Pulmonary artery endothelial cell (primary cell): ENCODE measurements at places on chromosomes 4 and X. TPM values are rescaled to one million over a fixed set of nuclear protein-coding genes. Genes with fewer than 3 reads are reported as not detected.

Gene PDK3
- 7.2 and 11.0 TPM in 2 replicates for total RNA-seq

Gene SHISA3
- total RNA-seq, result 17.2 and 166 TPM in 2 replicates

- no peak for DNase-seq
Measured at GRCh38 chr4:181004056-181004455, 1239.1 kb upstream of the TENM3 start.

- DNase-seq, result peak; percentile 35
Measured at GRCh38 chrX:46408553-46409407, 136.4 kb downstream of the ZNF674 start.

- DNase-seq, result no peak
Measured at GRCh38 chr4:82692101-82692780, 106.4 kb downstream of the SCD5 start.

- peak; percentile 85 for DNase-seq
Measured at GRCh38 chr4:159227984-159228383, 125.1 kb downstream of the RAPGEF2 start.

Gene HSFX4
- total RNA-seq, result not detected in 2 replicates

Gene ADH7
- not detected in 2 replicates for total RNA-seq

Gene CCKAR
- total RNA-seq, result not detected in 2 replicates

- DNase-seq, result no peak
Measured at GRCh38 chr4:86652332-86652932, 58.3 kb downstream of the PTPN13 start.

GRCh38 chr4:129583868-129584267, 487.9 kb downstream of the C4orf33 start:
- DNase-seq, result no peak

Gene TMLHE
- total RNA-seq, result 11.6 and 14.1 TPM in 2 replicates

GRCh38 chr4:24583451-24584210, 723 bp downstream of the DHX15 start:
- no peak for DNase-seq

DNA sequence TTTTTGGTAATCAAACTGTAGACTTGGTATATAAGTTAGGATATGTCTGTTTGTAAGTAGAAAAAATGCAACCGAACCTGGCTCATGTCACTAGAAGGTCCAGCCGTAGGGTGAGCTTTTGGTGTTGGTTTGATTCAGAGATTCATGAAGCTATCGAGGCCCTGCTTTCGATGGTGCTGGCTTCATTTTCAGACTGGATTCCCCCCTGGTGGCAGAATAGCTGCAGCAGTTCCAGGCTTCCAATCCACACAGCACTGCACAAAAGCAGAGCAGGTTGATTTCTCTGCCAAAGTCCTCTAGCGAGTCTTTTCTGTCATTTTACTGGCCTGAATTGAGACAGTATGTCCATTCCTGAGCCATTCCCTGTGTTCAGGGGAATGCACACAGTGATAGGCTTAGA, 33.1 kb downstream of the PDK3 start:
- DNase-seq, result no peak

Gene SH3D19
- total RNA-seq, result 43.0 and 54.5 TPM in 2 replicates

DNA sequence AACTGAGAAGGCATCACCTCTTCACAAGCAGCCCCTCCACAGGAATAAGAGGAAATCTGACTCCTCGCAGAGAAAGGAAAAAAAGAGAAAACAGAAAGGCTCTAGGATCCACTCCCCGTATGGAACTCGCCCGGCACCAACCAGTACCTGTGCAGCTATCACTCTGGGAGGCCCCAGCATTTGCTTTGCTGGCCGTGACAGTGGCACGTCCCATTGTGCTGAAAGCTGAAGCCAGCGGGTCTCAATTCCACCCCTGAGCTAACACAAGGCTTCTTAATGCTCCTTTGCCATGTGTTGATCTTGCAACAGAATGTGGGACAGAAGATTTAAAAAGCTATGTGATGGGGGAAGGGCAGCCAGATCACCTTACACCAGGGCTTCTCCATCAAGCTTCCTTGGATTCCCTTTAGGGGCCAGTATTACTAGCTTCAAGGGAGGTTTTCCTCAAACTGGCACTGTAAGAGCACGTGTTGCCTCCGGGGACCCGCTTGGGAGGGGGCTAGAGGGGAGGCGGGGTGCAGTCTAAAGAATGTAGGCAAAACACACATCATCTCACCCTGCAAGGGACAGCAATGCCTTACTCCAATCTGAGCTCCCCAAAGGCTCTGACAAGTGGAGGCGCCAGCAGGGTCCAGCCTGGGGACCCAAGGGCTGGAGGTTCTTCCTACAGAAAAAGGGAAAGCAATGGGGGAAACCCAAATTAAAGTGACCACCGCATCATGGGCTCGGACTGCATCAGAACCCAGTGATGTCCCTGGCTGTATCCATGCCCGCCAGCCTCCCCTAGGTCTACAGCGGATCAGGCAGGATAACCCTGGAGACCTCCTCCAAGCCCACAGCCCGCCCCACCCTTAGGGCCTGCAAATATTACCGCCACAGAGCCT, 1.2 kb downstream of the USP46 start:
- no peak for DNase-seq

DNA sequence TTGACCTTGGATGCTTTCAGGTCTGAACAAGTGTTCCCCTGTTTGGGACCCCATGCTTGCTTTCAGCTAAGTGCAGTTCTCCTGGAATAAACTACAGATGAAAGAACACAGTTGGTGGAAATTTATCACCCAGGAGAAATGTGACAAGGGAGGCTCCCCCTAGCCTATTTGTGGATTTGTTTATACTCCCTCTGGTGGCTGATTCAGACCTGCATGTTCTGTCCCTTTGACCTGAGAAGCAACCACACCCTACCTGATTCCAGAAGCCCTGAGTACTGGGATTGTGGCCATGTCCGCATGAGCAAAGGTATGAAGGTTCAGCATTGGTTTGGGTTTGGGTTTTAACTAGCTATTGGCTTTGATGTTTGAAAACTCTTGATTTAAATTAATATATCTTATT, 440.9 kb downstream of the MID1IP1 start:
- no peak for DNase-seq

Gene GAGE12J
- not detected in 2 replicates for total RNA-seq

DNA sequence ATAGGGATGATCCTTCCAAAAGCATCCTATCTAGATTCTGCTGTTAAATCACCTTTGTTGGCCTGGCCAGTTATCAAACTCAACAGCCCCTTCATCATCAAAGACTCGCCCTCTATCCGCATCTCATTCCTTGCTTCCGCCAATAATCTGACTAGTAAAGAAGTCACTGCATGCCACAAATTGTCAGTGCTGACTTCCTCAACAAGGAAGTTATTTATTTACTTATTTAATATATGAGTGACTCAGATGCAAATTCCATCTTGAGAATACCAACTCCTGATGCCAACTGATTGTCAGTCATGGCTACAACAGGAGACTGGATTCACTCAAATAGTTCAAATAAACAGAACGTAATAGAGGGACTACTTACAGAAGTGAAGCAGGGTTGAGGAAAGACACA, 283.8 kb downstream of the TRIML1 start:
- no peak for DNase-seq

Gene SCML1
- 7.8 and 8.5 TPM in 2 replicates for total RNA-seq

- DNase-seq, result peak; percentile 29
Measured at GRCh38 chr4:125517831-125518230, 203.1 kb downstream of the FAT4 start.

Gene PLXNB3
- total RNA-seq, result 3.9 and 5.5 TPM in 2 replicates

Gene PPBP
- not detected in 2 replicates for total RNA-seq

- DNase-seq, result no peak
Measured at GRCh38 chr4:40684404-40684803, 54.7 kb upstream of the RBM47 start.

Gene NXF2
- total RNA-seq, result not detected in 2 replicates

- DNase-seq, result no peak
Measured at GRCh38 chrX:335758-336155, 17.2 kb upstream of the GTPBP6 start.

DNA sequence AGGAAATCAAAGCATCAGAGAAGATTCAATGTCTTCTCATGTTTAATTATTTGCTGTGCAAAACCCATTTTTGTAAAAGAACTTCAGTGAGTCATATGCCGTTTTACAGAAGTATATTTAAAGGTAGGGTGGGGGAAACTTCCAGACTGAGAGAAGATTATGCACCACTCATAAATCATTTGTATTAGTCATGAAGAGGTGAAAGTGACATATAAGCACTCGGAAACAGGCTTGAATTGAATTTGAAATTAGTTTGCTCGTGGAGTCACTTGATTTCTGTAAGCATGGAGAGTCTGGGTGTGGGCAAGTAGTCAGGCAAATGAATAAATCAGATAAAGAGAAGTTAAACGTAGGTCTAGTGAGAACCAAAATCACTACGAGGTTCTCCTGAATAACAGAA, 335.1 kb downstream of the ANK2 start:
- peak; percentile 24 for DNase-seq

DNA sequence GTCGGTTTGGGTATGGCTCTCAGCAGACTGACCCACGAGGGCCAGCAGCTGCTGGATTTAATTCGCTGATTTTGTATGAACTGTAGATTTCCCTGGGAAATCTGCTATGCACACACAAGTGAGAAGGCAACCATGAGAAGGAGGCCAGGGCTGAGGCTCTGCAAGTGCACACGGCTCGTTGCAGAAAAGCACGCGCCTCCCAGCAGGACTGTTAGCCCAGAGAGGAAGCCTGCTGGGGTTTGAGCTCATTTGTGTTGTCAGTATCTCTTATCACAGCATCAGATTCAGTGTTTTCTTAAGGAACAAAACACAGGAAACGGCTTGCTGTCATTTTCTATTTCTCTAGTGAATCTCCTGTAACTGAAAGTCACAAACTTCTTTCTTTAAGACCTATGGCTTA, 296.2 kb upstream of the FAT1 start:
- no peak for DNase-seq

Gene RHOXF2
- not detected in 2 replicates for total RNA-seq

DNA sequence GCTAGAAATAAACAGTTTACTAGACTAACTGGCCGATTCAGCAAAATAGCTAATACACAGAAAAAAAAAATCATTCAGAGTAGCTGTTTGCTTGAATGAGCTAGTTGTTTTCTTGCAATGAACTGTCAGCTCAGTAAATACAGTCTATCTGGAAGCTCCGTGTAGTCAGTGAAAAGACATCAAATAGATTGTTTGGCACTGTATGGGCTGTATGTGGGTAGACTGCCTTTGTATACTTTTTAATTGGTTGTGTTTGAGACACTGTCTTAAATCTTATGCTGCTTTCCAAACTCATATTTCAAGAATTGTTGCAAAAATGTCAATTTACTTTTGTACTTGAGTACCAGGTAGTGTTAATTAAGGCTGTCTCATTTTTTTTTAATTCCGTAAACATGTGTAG, 61.6 kb upstream of the GPR174 start:
- no peak for DNase-seq

DNA sequence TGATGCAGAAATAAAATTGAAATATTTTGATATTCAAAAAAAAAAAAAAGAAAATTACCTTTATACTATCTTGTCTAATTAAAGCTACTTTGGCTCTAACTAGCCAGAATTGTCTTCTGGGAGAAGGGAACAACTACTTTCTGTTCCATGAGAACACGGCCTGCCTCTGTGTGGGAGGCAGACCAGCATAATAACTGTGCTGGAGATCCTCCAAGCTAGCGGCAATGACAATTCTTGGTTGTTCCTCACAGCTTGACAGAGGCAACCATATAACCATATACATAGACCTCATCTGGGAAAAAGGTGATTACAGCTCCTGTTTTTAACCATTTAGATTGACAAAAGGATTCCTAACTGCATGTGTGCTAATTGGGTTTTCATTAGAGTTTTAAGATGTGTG, 95.7 kb downstream of the RBMX2 start:
- no peak for DNase-seq

DNA sequence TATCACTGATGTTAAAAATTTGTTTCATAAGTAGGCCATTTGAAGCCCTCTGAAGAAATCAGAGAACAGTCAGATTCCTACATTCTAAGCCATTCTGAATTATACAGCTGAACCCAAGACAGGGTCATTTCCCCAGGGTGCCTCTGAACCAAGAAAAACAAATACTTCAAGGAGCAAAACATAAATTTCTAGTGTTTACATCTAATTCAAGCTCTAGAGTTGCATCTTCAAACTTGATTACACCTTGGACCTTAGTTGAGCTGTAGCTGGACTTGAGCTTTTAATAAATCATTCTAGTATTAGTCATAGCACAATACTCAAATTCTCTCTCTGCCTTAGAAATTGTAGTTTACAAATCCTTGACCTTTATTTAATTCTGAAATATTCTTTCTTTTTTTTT, 87.6 kb upstream of the IL15 start:
- no peak for DNase-seq

- no peak for DNase-seq
Measured at GRCh38 chr4:102826105-102826889, 1.1 kb downstream of the UBE2D3 start.

DNA sequence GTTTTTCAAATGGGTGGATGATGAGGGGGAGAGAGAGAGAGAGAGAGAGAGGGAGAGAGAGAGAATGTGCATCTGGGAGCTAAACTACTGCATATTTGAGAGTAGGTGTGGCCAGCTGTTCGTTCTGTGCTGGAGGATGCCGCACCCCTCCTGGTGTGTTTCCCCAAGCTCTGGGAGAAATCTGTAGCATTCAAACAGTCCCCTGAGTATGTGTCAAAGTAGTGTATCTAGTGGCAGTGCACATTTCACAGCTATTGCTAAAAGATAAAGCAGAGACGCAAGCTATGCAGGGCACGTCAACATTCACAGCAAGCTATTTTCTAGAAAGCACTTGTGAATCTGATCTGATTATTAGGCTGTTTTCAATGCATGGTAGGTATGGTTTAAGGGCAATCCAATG, 83.5 kb upstream of the LIMCH1 start:
- no peak for DNase-seq

Gene DRP2
- 0.13 and 0.18 TPM in 2 replicates for total RNA-seq

- DNase-seq, result peak; percentile 75
Measured at GRCh38 chrX:135477576-135477975, 42.9 kb upstream of the INTS6L start.
